GM19239 (cell line): ENCODE measurements at places on chromosomes 12 and 14.

GRCh38 chr14:55973285-55973800 is 144.9 kb upstream of the PELI2 start:
- DNase-seq: no peak

- no peak for DNase-seq
Observed at GRCh38 chr12:120642826-120643225, 2.4 kb downstream of the CABP1 start.

GRCh38 chr12:126998747-126999285 is 1268.2 kb upstream of the TMEM132C start:
- DNase-seq: no peak

DNA sequence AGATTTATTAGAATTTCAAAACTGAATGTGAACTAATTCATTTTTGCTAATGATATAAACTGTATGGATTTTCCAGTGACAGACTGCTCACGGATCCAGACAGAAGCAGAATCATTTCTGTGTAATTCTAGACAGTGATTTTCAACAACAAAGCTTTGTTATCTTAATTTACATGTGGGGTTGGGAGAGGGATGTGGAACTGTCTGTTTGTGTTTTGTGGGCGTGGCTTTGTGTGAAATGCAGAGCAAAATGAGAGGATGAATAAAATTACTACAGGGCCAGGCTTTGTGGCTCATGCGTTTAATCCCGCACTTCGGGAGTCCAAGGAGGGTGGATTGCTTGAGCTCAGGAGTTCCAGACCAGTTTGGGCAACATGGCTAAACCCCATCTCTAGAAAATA is 834.7 kb downstream of the GALC start:
- DNase-seq: no peak

DNA sequence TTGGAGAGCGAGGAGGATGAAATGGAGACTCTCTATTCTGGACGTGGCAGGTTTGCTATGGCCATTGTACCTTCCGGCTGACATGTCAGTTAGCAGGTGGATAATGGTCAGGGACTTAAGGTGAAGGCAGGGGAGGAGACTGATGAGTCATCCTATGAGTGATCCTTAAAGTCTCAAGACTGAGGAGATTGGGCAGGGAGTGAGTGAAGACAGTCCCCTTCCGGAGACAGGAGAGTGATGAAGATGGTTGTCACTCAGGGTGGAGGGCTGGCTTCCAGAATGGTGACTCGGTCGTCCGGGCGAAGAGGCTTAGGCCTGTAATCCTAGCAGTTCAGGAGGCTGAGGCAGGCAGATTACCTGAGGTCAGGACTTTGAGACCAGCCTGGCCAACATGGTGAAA is 49.8 kb upstream of the CCDC63 start:
- DNase-seq: no peak

DNA sequence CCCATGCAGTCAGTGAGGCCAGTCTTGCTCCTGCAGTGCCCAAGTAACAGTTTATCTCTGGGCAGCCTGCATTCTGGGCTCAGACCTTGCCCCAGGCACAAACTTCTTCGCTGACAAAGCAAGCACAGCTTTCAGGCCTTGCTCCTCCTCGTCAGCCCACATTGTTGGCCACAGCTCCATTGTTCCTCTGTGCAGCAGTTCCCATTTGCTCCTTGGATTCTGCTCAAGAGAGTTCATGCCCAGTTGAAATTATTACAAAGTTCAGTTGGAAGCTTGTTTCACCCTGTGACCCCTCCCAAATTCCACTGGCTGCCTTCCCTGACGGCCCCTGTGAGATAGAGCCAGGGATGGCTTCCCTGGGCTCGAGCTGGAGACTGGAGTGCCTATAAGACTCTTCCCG is 163.4 kb upstream of the DDHD1 start:
- no peak for DNase-seq

DNA sequence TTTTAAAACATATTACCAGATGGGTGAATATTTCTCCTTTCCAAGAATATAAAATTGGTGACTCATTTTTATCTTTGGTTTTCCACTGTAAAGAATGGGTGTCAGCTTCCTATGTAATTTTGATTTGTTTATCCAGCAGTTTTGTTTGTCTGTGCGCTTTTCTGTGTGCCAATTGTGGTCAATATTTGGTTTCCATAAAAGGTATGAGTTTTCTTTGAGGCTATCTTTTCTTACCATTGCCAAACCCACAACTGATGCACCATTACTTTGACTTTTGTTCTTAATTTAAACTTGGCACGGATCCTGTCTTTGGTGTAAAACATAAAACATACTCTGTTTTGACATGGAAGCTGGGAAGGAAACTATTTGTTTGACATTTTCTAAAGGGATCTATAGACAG is 78.8 kb upstream of the NAV3 start:
- DNase-seq: no peak

DNA sequence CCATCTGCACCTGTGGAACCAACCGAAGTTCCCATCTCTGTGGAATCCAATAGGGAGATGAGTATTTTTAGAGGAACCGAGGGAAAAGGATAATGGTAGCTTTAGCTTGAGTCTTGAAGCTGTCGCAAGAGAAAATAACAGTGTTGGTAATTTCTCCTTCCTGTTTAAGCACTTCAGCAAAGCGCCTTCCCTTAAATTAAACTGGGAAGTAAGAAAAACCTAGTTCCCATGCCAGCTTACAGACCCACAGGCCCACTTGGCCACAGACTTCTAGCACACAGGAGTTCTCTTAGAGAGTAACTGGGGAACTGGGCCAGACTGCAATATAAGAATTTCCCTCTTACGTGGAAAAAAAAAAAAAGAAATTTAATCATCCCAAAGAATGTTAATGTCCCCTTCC is 223.8 kb downstream of the EFCAB11 start:
- no peak for DNase-seq

DNA sequence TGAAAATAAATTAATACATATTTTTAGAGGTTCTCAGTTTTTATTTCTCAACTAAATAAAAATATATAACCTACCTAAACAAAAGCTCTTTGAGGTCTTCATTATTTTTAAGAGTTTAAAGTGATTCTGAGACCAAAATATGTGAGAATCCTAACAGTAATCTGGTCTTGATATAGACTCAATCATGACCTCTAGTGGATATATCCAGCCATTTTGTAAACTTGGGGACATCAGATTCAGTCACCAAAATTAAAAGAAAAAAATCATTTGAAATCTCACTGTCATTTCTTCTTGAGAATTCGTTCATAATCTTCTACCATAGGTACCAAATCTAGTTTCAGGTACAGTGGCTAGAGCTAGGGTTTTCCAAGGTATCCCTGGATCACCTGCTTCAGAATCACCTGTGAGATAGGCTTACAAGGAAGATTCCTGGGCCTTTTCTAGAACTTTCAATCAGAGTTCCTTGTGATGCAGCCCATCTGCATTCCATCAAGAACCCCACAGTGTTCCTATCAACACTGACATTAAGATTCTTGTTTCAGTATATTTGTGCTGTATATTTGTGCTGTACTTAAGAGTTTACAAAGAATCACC is 214.9 kb downstream of the ADAMTS20 start:
- no peak for DNase-seq

GRCh38 chr14:94081386-94081820 is 293 bp downstream of the IFI27L1 start:
- no peak for DNase-seq

DNA sequence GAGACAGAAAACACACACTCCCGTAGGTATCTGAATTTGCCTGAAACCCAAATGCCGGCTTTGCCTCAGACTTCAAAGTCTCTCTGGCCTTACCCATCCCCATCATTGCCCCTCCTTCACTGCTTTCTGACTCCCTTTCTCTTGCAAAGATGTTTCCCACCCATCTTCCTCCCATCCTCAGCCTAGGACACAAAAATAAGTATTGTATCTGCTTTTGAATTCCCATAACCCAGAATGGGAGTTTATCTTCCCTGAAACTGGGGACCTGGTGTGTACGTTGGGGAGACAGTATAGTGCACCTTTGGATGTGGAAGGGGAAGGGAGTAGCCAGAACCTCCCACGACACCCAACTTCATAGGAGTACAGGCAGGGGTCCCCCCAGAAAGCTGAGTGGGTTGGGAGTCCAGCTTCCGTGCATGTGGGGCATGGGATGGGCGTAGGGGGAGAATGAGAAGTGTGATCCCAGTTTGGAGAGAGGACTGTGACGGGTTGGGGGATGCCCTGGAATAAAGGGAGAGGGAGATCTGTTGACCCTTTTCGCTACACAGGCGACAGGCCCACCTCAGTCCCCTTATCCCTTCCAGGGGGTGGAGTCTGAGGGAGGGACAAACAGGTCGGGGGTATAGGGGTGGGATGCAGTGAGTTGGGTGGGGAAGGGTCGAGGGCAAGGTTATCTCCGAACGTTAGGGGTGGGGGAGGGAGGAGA is 488 bp upstream of the KIF5A start:
- DNase-seq: no peak

DNA sequence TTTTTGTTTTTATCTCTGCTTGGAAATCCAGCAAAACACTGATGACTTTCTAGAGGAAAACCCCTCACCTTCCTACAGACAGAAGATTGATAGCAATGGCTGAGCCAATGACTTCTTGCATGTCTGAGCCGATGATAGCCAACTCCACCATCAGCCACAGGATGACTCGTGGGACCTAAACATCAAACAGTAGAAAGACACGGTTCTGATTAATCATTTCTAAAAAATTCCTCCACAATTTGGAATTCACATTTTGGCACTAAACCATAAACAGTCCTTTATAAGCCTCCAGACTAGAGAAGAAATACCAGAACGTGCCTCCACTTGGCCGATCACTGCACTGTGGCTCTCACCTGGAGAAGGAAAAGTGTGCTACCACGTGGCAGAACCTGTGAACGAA is 25.9 kb downstream of the SLC11A2 start:
- no peak for DNase-seq

DNA sequence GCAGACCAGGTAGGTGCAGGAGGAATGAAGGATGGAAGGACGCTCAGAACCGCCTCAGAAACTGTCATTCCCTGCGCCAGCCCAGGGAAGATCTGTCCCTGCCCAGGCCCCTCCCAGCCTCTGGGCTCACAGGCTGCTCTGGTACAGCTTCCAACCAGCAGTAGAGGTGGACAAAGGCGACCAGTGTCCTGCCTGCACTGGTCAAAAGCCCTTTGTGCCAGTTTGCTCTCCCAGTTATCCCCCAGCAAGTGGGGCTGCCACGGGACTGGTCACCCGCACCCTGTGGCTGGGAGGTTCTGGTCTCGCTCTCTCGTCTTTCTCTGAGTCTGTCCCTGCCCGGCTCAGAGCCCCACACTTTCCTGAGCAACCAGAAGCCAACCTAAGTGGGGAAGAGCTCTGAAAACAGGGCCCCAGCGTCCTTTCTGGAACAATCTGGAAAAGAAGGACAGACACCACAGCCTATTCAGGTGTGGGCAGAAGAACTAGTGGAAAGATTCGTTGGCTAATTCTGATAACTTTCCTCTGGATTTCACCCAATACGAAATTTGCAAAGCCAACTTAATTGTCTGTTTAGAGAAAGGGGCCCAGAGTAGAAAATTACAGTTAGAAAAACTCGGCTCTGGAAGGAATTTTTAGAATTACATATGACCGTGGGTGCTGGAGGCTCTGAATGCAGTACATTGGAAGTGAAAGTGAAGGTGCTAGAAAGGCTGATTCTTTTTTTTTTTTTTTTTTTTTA is 21.7 kb downstream of the SNRNP35 start:
- DNase-seq: no peak
